Epithelial cell of esophagus (primary cell): ENCODE measurements at places on chromosomes 5 and 9.

- peak; percentile 65 for DNase-seq
These were observed 17.0 kb downstream of the NIPSNAP3B start for GRCh38 chr9:104780796-104781395.

DNA sequence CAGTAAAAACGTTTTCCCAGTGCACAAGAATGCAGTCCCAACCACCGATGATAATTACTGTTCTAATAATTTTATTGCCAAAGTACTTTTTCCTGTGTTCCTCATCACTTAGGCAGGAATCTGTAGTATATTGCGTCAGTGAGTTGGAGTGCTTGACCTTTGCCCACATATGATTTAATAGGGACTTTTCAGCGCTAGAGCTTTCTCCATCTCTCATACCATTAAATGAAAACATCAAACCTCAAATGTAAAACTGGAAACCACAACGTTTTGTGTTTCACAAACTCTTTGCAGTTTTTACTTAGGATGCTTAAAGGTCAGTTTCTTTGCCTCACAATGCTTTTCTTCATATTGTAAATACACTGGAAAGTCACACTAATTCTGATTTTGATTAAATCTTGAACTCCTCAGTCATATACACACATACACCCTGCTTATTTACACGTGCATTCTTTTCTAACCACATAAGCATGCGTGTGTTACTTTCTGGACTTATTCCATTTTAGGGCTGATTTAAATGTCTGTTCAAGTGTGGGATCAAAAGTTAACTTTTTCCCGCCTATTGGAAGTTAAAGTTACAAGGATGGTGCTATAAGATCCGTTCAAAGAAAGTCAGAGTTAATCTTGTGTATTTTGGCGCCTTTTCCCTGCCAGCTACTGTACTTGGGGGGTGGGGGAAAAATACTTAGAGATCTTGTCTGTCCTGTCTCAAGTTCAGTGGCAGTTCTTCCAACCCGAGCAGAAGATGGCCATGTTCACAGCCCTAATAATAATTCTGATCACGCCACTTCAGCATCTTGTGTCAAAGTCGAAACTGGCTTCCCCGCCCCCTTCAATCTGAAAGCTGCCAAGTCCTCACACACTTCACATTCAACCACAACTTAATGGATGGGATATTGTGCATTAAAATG, 6.6 kb upstream of the NFIB start:
- DNase-seq, result peak; percentile 80

DNA sequence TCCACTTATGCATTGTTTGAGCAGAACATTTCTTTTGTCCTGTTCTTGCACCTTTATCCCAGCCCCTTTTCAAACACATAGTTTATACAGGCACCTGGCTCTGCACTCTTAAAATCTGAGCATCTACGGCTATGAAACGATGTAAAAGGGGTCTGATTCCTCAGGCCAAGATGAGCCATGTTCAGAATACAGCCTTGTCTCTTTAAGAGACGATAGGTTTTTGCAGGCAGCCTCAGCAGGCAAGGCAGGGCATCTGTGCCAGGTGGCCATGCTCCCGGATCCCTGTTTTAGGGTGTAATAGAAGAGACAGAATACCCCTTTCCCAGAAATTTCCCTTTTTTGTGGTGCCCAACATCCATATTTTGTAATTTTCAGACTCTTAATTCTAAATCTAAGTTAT, 89.1 kb upstream of the NFIB start:
- DNase-seq, result no peak

DNA sequence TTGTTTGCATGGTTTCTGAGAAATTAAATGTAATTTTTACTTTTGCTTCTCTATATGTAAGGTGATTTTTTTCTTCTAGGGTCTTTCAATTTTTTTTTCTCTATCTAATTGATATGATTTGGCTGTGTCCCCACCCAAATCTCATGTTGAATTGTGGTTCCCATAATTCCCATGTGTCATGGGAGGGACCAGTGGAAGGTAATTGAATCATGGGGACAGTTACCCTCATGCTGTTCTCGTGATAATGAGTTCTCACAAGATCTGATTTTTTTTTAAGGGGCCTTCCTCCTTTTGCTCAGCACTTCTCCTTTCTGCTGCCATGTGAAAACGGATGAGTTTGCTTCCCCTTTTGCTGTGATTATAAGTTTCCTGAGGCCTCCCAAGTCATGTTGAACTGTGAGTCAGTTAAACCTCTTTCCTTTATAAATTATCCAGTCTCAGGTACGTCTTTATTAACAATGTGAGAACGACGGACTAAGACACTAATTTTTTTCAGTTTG, 150.8 kb downstream of the MTRR start:
- no peak for DNase-seq

- no peak for DNase-seq
These were observed 37.9 kb downstream of the AHRR start for GRCh38 chr5:359301-359897.

- DNase-seq, result no peak
These were observed 228.2 kb upstream of the GRIN3A start for GRCh38 chr9:101966691-101967090.
